Ecto neural progenitor cell (in vitro differentiated cells): ENCODE measurements at places on chromosomes 7 and 10.

- DNase-seq = no peak
These were observed 14.1 kb downstream of the STEAP2 start for GRCh38 chr7:90225601-90226000.

DNA sequence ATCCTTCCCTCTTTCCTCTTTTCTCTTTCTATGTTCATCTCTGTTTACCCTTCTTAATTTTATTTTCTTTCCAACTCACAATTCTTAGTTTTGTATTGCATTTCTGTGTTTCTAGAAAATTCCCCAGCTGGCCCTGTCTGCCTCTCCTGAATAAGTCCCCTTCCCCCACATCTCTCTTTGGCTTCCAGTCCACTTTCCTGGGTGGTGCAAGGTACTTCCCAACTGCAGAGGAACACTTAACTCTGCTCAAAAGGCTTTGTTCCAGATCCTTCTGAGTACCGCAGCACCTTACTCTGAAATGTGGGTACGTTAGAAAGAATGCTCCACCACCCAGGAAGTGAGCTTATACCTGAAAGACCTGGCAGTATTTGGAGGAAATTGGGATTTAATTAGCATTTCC is 227.0 kb downstream of the TMEM178B start:
- no peak for DNase-seq

DNA sequence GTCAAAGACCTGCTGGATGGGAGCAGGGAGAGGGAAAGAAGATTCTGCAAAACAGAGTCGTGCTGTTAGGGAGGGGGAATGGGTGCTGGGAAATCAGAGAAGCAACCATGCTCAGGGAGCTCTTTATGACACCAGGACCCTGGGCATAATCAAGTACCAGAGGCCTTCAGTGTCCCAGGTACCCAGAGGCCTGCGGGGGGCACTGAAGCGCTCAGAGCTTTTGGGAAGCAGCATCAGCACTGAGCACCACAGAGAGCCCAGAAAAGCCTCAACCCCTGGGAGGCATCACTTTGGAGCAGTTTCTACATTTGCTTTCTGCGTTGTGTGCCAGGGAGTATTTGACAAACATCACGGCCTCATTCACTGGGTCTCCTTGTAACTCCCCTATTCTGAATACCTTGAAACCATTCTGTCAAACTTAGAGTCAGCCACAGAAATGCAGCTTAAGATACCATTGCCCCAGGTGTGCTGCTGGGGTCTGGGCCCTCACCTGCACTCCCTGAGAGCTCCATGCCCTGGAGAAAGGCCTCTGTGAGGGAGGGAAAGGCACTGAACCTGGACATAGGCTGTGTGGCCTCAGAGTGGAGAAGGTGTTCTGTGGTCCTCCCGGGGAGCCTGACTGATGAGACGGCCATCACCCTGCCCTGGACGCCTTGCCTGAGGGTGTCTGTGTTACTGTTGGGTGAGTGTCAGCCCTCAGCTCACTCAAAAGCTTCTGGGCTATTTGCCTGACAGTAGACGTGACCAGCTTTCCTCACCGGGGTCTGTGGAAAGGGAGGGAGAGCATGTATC is 37.1 kb downstream of the CXCL12 start:
- DNase-seq = no peak

GRCh38 chr10:92591550-92592022 is 1.3 kb upstream of the KIF11 start:
- DNase-seq = peak; percentile 83

- DNase-seq = no peak
These were observed 37.3 kb upstream of the SAMD9L start for GRCh38 chr7:93185303-93186027.

DNA sequence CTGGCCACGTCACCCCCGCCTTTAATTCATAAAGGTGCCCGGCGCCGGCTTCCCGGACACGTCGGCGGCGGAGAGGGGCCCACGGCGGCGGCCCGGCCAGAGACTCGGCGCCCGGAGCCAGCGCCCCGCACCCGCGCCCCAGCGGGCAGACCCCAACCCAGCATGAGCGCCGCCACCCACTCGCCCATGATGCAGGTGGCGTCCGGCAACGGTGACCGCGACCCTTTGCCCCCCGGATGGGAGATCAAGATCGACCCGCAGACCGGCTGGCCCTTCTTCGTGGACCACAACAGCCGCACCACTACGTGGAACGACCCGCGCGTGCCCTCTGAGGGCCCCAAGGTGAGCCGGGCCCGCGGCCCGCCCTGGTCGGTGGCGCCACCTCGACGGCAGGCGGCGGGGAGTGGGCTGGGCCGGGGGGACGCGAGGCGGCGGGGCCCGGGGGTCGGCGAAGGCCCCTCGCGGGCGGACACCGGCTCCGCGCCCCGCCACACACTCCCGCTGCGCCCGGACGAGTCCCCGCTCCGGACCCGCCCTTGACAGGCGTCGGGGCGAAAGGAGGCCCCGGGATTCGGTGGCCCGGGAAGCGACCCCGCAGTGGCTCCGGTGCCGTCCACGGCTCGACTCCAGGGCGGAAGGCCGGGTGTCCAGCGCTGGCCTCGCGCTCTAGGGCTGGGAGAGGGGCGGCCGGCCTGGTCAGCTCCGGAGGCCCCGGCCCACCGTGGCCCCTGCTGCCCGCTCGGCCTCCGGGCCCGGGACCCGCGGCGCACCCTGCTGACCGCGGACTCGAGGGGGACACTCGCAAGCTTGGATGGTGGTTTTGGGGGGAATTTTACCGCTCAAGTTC is 557 bp downstream of the BAG3 start:
- DNase-seq = peak; percentile 73

GRCh38 chr10:60315311-60315710 is 74.4 kb downstream of the ANK3 start:
- DNase-seq = no peak

- no peak for DNase-seq
These were observed 14.6 kb downstream of the MINDY4 start for GRCh38 chr7:30785786-30786185.

DNA sequence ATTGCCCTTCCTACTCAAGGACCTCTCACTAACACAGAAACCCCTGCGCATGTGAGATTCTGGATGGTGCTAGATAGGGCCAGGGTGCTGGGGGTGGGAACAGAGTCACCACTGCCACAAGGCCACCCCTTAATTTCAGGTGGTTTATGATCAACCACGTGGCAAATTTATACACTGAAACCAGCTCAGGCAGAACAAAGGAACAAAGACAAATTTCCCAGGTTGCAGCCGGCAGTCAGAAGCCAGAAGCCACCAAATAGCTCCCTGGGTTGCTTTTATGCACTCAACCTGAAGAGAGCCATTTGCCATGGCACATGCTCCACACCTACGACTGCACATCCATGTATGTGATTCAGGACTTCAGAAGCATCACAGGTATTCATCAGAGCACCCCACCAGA is 2.5 kb downstream of the VOPP1 start:
- no peak for DNase-seq

DNA sequence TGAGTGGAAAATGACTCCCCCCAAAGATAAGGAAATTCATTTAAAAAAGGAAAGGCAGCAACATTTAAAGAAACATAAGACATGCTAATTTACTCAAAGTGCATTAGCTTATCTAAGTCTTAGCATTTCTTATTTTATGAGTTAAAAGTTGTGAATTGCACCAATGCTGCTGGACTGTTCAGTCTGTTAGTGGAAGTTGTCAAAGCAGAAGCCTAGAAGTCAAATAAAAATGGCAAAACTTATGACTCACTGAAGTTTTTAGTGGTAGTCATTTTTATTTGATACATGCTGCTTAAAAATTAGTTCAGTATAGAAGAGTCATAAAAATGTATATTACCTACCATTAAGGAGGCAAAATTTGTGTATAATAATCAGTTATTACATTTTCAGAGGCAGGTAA is 90.8 kb upstream of the FGL2 start:
- DNase-seq = no peak

GRCh38 chr10:95535526-95535925 is 25.6 kb downstream of the SORBS1 start:
- DNase-seq = no peak

DNA sequence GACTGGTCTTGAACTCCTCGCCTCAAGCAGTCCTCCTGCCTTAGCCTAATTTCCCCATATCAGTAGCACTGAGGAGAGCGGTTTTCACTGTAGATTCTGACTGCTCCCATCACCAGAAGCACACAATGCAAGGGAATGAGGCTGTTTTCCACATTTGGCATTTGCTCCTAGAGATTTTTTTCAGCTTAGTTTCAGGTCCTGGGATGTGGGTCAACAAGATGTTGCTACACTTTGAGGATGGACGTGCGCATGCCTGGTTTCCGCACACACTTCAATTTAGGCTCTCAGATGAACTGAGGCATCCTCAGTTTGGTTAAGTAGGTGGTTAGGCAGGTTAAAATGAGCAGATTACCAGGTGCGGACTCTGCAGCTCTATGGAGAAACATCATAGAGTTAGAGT is 287.1 kb upstream of the LYZL1 start:
- no peak for DNase-seq

- DNase-seq = no peak
These were observed 28.7 kb downstream of the ICA1 start for GRCh38 chr7:8232999-8233847.

DNA sequence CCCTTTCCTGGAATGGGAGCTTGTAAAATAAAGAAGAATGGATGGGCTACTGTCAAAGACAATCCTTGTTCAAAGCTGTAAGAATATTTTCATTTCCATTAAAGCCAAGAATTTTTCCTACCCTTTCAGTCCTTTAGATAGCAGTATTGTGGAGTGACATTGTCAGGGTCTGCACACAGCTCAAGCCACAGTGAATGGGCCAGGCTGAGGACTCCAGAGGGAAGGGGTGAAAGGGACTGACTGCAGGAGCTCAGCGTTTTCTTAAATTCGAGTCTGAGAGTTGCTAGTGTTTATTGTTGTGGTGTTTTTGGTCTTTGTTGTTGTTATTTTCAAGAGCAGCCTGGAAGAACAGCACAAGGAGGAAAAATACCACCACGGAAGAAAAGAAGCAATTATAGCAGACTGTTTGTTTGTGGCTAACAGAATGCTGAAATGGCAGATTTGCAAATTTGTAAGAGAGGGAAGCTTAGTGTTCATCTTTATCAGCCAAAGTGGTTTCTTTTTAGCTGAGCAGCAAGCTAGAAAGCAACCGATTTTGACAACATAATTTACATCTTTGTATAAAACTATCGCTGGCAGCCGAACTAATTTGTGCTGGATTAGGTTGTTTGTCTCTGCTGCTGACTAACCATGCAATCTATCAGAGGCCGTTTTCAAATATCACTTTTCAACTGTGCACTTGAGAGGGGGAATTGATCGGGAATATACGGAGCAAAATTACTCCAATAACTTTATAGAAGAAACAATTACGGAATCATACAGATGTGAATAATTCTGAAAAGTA is 192.1 kb downstream of the LRMDA start:
- DNase-seq = no peak

DNA sequence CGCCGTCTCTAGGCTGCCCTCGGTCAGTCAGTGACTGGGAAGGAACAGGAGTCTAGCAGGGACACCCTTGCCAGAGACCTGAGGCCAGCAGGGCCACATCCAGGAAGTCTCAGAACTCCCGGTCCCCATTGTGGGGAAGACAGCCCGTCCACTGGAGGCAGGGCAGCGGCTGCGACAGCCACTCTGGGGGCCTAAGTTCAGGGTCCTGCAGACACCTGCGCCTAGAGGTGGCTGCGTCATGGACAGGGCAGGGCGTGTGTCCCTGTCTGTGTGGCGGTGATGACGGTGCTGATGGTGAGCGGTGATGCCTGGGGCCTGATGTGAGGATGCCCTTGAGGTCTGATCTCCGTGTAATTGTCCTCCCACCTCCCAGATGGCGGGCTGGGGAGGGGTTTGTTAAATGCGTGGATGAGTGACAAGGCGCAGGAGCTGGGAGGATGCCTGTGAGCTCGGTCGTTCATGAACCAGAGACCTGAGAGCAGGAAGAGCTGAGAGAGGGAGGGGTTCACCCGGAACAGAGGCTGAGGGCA is 537.9 kb upstream of the FOXK1 start:
- DNase-seq = no peak

DNA sequence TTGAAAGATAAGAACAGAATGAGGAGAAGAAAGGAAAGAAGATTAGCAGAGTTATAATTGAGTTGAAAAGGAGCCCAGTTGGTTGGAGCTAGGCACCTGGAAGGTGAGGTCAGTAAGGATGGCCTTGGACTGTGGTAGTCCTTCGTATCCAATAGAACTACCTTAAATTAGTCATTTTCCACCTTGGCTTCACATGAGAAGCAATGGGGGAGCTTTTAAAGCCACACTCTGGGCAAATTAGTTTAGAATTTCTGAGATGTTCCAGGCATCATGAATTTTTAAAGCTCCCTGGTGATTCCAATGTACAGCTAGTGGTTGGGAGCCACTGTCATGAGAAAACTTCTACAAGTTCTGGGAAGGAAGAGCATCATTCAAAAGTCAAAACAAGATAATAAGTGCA is 27.3 kb upstream of the CYP3A5 start:
- no peak for DNase-seq

- DNase-seq = no peak
These were observed 67.8 kb downstream of the GSAP start for GRCh38 chr7:77348371-77348813.

- DNase-seq = no peak
These were observed 6.3 kb downstream of the ZNF212 start for GRCh38 chr7:149245744-149246143.

GRCh38 chr7:85081392-85081791 is 105.5 kb downstream of the SEMA3D start:
- no peak for DNase-seq

DNA sequence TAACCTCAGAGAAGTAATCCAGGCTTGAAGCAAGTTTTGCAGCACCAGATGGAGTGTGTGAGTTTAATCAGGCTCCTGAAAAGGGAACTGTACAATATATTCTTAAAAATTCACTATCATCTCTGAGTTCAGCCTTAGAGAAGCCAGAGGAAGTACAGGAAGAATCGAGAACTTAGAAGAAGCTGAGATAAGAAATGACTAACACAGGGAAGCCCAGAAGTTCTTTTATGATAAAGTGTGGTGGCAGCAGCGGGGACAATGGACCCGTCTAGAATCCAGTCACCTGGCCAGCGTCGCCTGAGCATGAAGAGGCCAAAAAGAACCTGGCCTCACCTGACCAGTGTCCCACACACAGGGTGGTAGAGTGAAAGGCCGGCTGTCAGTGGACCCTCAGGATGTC is 161.0 kb downstream of the USP6NL start:
- DNase-seq = peak; percentile 25

DNA sequence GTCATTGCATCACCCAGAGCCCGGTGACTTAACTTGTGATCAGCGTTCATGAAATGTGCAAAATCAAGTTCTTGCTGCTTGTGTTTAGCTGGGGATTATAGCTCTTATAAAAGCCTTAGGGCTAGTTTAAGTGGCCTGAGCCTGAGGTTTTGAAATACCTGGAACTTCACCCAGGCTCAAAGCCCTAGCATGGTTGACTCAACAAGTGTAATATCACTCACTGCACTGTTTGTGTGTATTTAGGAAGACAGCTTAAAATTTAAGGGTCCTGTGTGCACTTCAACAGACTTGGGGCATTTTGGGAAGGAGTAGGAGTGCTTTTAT is 489.5 kb downstream of the GATA3 start:
- DNase-seq = no peak
